Esophagus squamous epithelium (tissue), 5 donors: ENCODE measurements at places on chromosomes 7 and 10.
A peak's percentile ranks its signal among the peaks of the same experiment; 100 is the strongest.

- DNase-seq = no peak
Measured at GRCh38 chr10:90966146-90966545, 45.3 kb upstream of the ANKRD1 start.

GRCh38 chr10:14571866-14572507 is 202.7 kb downstream of the FAM107B start:
- no peak for DNase-seq

GRCh38 chr10:100009283-100009792 is 409 bp downstream of the DNMBP start:
- DNase-seq = no peak

- DNase-seq = no peak
Measured at GRCh38 chr7:147413557-147413870, 1177.1 kb upstream of the C7orf33 start.

DNA sequence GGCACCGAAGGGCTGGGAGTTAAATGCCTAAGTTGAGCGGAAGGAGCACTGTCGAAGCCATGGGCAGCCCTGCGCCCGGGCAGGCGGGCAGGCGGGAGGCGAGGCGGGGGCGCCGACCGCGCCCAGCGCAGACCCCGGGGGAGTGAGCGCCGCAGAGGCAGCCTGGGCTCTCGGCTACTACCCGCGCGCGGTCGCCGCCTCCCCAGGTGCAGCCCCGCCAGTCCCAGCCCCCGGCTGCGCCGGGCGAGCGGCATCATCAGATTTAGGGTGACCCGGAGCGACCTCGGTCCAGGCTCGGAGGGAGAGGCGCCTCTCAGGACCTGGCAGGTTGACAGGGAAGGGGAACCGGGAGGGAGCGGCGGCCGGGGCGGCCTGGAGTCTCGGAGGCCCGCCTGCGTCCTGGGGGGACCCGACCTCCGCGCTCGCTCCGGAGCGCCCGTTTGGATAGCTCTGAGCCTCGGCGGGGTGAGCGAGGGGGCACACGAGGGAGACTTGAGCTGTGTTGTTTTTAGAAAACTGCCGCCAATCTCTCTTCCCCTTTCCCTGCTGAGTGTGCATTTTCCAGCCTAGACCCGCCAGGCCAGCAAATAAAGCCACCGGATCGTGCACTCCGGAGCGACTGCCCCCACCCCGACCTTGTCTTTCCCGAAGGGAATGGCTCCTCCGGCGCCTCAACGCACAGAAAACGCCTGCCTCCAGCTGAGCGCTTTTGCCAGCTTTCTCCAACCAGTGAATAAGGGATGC is 2.3 kb upstream of the NRP1 start:
- no peak for DNase-seq

- DNase-seq = no peak
Measured at GRCh38 chr10:94264085-94264484, 98.7 kb downstream of the NOC3L start.

- DNase-seq = no peak
Measured at GRCh38 chr10:51789903-51790302, 90.5 kb upstream of the CSTF2T start.

DNA sequence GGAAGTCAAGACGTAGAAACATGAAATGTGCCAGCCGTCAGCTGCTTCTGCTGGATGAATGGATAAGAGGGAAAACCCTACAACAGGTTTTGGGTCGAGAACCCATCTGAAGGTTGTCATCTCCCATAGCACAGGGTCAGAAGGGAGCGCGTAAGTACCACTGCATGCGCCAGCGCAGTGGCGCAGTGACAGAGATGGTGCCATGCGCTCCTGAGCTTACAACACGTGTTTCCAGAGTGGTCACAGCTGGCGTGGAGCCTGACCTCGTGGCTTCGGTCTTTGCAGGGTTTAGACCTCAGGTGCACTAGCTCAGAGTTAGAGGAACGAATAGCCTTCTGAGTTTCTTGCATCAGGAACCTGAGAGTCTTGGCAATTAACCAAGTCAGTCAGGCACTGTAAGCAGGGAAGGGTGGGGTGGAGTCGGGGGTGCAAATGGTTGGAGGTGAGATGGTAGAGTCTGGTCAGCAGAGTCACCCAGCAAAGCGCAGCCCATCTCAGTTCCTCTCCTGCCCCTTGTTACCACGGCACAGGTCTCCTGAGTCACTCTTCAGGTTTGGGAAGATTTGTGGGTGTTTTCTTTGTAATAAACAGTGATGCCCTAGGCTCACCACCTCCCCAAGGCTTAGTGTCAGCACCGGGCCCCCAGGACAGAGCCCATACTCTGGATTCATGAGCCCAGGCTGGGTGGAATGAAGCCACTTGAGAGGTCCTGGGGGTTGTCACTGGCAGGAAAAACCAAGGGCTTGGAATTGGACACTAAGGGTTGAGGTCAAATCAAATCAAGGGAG is 84.1 kb upstream of the PPIF start:
- no peak for DNase-seq

DNA sequence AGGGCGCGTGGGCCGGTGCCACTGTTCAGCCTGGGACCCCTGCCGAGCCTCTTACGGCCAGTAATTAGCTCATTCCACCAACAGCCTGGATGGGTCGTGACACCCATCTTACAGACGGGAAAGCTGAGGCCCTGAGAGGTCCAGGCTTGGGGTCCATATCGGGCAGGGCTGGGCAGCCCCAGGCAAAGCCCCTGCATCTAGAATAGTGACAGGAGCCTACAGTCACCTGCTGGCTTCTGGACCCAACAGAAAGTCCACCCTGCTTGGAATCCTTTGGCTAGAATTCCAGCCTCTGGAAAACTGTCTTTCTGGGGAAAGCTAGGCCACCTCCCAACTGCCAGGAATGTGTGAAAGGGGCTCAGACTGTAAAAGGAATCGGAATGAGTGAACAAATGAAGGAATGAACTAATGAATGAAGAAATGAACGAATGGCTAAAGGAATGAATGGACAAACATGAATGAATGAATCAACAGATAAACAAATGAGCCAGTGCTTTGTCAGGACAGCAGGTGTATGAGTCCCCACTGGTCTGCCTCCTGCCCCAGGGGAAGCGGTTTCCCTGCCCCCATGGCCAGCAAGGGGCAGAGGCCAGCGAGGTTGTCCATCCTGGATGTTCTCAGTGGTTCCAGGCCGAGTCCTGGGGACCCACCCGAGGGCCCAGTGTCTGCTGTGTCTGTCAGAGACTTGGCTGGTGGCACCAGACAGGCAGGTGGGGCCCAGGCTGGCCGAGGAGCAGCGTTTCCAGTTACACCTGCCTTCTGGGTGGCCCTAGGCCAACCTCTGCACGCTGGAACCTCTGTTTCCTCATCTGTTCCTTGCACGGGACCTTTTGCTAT is 24.1 kb upstream of the PDGFA start:
- DNase-seq = no peak

- peak; percentile 19 for DNase-seq
Measured at GRCh38 chr10:103416436-103417147, 20.2 kb downstream of the PDCD11 start.

- DNase-seq = no peak
Measured at GRCh38 chr7:151696721-151697514, 177.2 kb upstream of the RHEB start.

- no peak for DNase-seq
Measured at GRCh38 chr7:7706556-7707172, 11.7 kb downstream of the RPA3 start.

GRCh38 chr7:41107330-41107937 is 595.5 kb downstream of the INHBA start:
- no peak for DNase-seq

GRCh38 chr10:102302611-102303010 is 57.3 kb downstream of the GBF1 start:
- DNase-seq = no peak

GRCh38 chr10:50544857-50545429 is 78.8 kb downstream of the SGMS1 start:
- DNase-seq = no peak

DNA sequence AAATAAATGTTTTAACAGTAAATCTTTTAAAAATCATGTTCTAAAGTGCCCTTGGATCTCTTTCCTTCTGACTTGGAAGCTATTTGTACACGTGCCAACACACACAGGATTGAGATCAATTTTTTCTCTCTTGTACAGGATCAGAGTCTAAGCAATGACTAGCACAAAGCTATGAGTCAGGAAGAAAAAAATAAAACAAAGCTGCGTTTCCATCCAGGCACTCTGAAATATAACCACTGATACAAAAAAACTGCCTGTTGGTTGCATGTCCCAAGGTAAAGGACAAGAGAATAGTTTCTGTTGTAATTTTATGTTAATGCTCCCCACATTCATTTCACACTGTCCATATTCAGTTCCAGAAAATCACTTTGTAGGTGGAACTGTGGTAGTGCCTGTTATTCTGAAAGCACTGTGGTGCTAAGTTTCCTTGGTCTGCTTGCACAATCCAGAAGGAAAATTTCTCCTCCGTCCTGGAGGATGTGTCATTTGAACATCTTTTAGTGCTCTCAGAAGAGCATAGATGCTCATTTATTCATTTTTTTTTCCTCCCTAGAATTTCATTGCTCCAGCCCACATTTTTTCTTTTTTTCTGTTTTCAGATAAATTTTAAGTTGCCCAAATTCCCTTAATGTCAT is 113.4 kb downstream of the PLXDC2 start:
- no peak for DNase-seq

- no peak for DNase-seq
Measured at GRCh38 chr10:2682491-2682890, 384.9 kb upstream of the PFKP start.

GRCh38 chr7:36874041-36874440 is 149.7 kb upstream of the AOAH start:
- no peak for DNase-seq

GRCh38 chr7:70618020-70618551 is 513.9 kb upstream of the GALNT17 start:
- DNase-seq = no peak

- no peak for DNase-seq
Measured at GRCh38 chr10:32538256-32538655, 92.3 kb downstream of the CCDC7 start.

- no peak for DNase-seq
Measured at GRCh38 chr10:1685699-1686490, 51.4 kb downstream of the ADARB2 start.

DNA sequence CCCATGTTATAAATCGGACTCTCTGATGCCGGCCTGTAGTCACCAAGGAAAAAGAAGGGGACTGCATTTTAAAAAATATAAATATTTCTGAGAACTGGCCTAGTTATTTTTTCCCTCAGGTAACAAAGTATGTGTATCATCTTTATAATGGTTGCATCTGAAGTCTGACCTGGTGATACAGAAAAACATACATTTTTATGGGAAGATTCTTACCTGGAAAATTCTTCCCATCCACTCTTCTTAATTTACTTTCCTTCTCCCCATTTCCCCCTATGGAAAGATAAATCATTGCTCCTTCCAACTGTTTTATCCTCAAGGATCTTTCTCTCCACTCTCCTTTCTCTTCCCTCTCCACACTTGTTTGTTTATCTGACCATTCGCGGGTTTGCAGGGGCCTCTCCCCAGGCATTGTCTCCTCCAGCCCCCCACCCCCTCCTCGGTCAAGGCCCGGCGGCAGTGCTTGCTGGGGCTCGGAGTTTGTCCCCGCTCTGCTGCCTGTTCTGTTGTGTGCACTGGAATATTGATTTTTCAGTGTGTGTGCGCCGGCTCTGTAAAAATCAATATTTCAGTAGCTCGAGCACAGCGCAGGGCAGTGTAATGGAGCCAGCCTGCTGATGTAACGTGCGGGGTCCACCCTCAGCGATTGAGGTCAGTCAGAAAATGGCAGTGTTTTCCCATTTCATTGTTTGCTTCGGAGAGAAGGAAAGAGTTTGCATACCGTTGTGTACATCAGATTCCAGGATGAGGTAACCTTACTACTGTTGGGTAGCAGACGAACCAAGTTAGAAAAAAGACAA is 199.5 kb upstream of the NFE2L3 start:
- DNase-seq = no peak

- no peak for DNase-seq
Measured at GRCh38 chr10:80700252-80700651, 162.6 kb downstream of the SH2D4B start.

- DNase-seq = no peak
Measured at GRCh38 chr10:128867210-128867609, 599.8 kb upstream of the MGMT start.

GRCh38 chr10:28276384-28276783 is 26.5 kb downstream of the MPP7 start:
- no peak for DNase-seq

DNA sequence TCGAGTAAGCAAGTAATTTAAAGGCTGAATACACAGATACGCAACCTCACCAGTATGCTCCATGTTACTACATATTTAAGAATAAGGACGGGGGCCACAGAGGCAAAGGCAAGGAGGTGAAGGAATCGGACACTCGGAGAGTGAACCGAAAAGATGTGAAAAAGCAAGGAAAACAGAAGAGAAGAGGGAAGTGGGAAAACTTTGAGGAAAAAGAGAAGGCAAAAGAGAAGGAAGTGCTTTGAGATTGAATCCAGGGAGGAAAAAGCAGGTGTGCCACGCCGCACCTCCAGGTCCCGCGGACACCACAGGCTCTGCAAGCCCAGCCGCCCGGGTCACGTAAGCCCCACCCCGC is 367 bp upstream of the AVL9 start:
- DNase-seq = no peak

DNA sequence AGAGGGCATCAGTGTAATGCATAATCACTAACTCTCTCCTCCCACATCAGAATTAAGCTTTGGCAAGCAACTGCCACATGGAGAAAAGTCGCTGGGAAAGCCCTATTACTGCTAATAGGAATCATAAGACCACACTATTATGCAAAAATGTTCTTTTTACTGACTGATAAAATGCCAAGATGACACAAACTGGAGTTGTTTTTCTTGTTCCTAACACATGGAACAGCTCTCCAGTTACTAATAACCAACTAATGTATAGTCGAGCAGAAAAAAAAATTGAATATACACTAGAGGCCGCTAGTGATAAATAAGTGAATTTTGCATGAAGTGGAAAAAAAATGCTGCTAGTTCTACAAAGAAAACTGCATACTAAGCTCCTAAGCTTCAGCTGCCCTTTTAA is 165.6 kb downstream of the TPK1 start:
- no peak for DNase-seq

- no peak for DNase-seq
Measured at GRCh38 chr7:155353256-155353897, 55.7 kb downstream of the INSIG1 start.

GRCh38 chr7:126222782-126223181 is 1030.0 kb downstream of the GRM8 start:
- no peak for DNase-seq

DNA sequence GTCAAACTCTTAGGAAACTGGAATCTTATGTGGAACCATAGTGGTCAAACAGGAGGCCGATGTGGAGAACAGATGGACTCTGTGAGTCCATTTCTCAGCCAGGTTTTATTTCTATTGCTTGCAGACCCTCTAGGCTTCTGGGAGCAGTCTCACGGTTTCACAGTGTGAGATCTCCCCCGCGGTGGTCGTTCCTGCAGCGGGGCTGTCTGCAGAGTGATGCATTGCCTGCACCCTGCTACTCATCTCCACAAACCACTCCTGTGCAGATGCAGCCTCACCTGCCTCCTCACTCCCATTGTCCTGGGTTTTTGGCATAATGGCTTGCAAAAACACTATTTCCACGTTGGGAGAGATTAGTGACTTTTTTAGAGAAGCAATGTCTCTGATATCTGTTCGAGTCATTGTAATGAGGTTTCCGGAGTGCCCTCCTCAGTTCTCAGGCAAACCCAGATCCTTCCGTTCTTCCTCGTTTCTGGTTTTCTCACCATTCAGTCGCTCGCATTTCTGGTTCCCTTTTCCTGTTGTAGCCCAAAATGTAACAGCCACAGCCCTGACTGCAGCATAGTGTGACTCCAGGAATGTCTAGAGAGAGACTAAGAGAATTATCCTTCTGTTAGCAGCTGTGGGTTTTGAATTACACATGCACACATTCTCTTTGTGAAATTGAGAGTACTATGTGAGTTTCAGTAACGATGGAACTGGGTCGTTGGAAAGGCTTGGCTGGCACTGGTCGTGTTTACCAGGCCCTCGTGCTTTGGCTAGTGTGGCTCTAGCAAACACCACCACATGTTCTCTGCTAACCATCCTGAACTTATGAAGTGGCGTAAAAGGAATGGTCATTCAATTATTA is 30.2 kb downstream of the ACADSB start:
- DNase-seq = no peak
